Astrocyte of the hippocampus (primary cell): ENCODE measurements at places on chromosomes 4 and X.

GRCh38 chrX:153375571-153375970, 25.6 kb downstream of the PNMA6E start:
- DNase-seq, result no peak

DNA sequence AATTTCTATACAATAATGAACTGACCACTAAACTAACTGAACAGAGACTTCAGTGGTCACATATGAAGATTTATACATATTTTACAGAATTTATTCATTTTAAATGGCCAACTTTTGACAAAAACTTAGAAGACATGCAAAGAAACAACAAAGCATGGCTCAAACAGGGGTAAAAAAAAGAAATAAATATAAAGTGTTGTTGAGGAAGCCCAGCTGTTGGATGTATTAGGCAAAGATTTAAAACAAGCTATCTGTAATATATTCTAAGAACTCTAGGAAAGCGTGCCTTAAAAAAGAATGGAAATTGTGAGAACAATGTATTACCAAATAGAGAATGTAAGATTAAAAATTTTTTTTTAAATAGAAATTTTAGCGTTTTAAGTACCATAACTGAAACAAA, 210.9 kb upstream of the HTR2C start:
- DNase-seq, result no peak

DNA sequence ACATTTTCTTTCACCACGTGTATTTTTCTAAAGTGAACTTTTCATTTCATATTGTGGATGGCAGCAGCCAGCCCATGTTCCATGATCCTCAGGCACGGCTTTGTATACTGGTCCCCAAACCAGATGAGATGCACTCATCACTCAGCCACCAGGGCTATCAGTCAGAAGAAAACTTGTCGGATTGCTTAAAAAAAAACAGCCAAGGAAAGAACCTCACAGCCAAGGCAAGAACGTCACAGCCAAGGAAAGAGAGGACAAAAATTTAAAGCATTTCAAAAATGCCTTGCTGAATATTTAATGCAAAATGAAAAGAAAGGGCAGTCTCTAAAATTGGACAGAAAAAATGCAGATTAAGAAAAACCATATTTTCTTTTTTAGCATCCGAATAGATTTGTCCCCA, 333.3 kb downstream of the PDGFC start:
- peak; percentile 77 for DNase-seq

- no peak for DNase-seq
Measured at GRCh38 chr4:74822603-74823002, 28.3 kb upstream of the BTC start.

DNA sequence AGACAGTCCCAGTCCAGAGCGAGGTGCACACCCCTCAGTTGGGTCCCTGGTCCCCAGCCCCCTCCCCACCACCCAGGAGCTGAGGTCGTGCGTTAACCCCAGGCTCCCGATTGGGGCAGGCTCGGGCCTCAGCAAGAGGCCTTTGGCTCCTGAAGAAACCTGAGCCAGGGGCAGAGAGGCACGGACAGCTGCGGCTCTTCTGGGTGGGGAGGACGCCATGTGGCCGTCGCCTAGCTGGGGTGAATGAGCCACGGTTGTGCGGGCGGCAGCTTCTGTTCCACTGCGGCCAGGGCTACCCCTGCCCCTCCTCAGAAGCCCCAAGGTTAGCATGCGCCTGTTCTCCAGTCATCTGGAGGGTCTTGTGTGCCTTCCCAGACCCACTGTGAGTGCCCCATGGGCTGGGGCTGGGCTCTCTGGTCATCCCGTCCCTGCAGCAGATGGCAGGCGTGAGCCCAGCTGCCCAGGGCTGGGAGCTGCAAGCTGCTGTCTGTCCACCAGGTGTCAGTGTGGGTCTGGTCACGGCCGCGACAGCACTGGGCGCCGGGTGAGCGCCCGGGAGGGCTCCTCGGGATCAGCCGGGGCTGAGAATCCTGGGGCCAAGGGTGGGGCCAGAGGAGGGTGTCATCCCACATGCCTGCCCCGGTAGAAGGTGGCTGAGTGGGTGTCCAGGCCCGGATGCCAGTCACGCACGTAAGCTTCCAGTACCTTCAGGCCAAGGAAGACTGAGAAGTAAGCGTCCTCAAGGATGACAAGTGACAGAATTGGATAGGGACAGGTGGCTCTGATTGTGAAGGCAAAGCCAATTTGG, 21.9 kb downstream of the ATP2B3 start:
- DNase-seq, result peak; percentile 77

DNA sequence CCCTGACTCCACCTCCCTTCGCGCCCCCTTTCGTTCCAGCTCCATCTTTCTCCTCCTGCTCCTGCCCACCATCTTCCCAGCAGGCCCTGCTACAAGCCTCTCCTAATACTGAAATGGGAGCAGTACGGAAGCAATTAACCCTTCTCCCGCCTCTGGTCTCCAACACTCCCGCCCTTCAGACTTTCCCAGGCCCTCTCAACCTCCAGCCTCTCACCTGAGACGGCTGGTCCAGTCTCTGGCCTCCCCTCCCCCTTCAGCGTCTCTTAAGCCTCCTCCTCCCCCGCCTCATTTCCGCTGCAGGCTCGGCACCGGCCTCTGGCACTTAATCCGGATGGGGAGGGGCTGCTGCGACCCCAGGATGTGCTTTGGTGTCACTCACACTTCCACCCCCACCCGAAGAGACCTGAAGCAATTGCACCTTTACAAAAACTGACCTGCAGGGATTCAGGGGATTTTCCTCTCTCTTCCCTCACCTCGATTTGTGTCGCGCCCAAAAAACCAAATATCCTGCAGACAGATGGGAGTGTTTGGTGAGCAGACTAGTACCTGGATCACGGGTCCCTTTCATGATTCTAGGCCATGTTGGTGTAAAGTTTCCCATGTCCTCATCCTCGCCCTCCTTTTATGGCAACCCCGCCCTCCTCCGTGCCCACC, 657 bp downstream of the TCEAL8 start:
- DNase-seq, result peak; percentile 58

DNA sequence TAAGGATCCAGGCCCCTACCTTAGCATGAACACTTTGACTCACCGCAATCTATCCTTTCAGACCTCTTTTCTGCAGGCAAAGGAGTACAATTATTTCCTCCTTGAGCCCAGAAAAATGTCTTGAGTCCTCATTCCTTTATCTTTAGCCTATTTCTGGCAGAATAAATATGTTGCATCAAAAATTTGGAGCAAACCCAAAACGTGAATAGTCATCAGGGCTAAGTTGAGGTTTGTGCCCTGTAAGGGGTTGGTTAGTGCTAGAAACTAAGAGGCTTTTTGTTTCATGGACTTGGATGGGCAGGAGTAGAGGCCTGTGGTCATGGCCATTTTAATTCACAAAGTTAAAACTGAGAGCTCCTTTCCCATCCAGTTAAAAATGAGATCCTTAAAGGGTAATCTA, 460.3 kb downstream of the GBA3 start:
- no peak for DNase-seq

- DNase-seq, result no peak
Measured at GRCh38 chr4:67678612-67679011, 22.3 kb downstream of the UBA6 start.

DNA sequence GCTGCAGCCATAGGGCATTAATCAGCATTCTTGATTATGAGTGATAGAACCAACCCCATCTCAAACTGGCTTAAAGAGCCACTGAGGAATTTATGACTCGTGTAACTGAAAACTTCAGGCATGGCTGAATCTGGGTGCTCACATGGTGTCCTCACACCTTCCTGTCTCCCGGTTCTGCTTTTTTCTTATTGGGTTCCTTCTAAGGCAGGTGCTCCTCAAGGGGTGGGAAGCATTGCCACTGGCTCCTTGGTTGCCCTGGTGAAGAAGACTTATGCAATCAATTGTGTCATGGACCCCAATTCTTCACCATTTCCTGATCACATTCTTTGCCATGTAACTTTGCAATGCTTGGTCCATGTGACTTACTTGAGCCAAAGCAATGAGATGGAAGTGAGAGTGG, 4.3 kb upstream of the ZCCHC4 start:
- no peak for DNase-seq

DNA sequence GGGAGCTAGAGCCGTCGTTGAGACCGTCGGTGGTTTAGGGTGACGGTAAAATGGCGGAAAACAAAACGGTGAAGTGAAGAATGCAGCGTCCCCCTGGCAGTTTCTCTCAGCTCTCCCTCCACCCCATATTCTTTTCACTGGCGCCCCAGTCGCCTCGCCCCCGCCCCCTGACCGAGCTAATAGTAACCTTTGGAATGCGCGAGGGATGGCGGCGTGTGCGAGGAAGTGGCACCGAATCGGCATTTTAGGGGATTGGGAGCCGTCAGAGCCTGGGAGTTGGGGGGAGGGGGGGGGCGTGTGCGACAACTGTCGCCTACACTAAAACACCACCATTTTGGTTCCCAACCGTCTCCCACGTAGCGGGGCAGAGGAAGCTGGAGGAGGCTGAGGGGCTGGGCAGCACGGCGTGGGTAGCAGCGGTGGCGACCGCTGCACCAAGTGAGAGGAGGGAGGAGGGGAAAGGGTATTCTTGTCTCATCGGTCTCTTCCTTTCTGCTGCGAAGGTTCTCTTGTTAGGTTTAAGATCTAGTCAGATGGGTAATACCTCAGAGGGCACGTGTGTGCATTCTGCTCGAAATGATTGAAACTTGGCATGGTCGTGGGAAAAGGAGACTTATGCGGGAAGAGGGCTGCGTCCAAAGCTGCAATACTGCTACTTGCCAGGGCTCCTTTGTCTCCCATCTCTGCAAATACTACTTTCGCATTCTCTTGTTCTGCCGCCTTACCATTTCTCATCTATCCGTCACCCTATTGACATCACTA, 840 bp downstream of the ZNF711 start:
- peak; percentile 50 for DNase-seq

- peak; percentile 66 for DNase-seq
Measured at GRCh38 chrX:24245202-24245601, 68.7 kb downstream of the SUPT20HL2 start.

- no peak for DNase-seq
Measured at GRCh38 chrX:6678313-6678712, 143.4 kb upstream of the VCX3A start.

DNA sequence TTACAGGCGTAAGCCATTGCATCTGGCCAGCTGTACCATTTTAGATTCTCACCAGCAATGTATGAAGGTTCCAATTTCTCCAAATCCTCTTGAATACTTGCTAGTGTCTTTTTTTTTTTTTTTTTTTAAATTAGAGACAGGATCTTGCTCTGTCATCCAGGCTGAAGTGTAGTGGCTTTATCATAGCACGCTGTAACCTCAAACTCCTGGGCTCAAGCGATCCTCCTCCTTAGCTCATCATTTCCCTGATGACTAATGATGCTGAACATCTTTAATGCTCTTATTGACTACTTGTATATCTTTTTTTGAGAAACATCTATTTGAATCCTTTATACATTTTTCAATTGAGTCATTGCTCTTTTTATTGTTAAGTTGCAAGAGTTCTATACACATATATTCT, 40.3 kb downstream of the HDAC8 start:
- no peak for DNase-seq

DNA sequence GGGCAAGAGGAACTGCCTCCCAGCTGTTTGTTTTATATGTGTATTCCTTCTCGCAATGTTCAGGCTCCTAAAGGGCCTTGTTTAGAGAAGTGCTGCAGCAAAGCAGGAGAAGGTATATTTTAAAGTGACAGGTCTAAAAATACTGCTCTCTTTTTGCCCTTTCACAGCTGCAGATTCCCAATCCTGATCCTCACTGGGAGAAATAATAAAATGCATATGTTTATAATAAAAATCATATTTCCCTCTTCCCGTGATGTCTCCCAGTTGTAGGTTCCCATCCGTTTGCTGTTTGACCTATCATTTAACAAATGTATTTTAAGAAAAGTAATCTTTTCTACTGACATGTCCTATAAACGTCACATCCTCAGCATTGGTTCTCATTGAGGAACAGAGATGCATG, 62.7 kb upstream of the GPC4 start:
- no peak for DNase-seq

DNA sequence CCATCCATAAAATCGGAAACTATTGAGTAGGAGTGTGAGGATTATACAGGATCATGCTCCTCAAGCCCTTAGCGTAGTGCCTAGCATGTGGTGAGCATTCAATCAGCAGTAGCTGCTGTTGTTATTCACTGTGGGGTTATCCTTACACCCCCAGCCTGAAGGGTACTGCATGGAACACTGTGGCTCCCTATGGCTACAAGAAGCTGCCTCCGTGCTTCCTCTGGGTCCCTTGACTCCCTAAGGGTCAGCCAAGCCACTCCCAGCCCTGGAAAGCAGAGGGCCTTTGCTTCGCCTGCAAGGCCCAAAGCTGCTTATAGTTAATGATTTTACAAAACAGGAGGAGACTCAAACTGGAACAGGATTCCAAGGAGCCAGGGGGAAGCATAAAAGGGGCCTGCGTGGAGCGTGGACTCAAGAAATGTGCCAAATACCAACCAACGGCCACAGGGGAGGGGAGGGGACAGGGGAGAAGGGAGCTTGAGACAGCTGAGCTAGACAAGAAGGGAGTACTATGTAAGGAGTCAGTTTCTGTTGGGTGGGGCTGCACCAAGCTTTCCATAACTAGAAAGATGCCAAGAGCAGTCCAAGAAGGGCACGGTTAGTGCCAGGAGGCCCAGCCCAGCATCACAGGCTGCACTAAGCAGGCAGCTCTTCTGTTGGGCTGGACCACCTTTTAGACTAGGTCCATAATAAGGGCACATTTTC, 15.9 kb downstream of the SEPTIN6 start:
- no peak for DNase-seq

DNA sequence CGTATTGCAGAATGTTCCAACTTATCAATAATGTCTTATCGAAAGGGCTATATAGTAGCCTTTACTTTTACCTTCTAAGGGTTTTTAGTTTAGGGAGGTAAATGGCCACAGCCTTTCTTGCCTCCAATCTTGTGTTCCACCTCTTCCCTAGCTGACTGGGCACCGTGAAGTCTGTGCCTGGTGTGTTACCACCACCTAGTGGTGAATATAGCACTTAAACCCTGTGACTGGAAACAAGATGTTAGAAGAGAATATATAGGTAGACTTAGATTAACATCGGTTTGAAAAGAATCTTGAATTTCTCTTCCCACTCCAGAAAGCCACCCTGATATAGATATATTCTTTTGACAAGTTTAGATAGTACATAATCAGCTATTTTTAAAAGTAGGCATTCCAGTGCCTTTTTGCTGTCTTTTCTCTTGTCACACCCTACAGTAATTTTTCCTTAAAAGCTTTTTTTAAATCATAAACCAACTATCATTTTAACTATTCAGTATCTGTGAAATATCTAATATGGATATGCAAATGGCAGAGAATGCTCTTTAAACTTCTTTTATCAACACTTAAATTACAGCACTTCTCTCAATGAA, 27.8 kb upstream of the ADH7 start:
- DNase-seq, result peak; percentile 83

DNA sequence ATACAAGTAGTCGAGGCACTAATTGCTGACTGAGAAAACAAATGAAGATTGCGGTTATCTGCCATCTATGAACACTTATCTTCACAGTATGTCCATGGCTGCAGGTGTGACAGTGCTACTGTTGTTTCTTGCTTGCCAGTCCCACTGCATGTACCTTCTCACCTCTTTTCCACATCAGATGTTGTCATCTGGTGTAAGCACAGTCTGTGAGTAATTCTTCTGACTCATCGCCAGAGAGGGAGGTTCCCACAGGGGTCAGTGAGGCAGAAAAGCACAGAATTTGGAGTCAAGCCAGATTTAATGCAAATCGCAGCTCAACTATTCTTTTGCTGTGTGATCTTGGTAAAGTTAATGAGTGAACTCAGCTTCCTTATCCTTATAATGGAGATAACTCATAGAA, 144.4 kb downstream of the GLRA2 start:
- DNase-seq, result peak; percentile 89

GRCh38 chr4:118141240-118141639, 107.0 kb downstream of the NDST3 start:
- no peak for DNase-seq
